Glomerular endothelial cell (primary cell): ENCODE measurements at places on chromosomes 5 and 9. TPM values are rescaled to one million over a fixed set of nuclear protein-coding genes. Genes with fewer than 3 reads are reported as not detected.

The ACOT12 gene
- not detected in 2 replicates for total RNA-seq

The ADCY2 gene
- not detected in 2 replicates for total RNA-seq

The CORO2A gene
- 0.29 and 0.64 TPM in 2 replicates for total RNA-seq

The MCC gene
- 20.1 and 30.2 TPM in 2 replicates for total RNA-seq

The ESM1 gene
- total RNA-seq, result 188 and 285 TPM in 2 replicates

The NOTCH1 gene
- total RNA-seq, result 114 and 284 TPM in 2 replicates

The NEUROG1 gene
- not detected in 2 replicates for total RNA-seq

The SLC6A18 gene
- total RNA-seq, result not detected in 2 replicates

The PCDHGA1 gene
- total RNA-seq, result 0.39 and 1.2 TPM in 2 replicates

The PCDHA4 gene
- total RNA-seq, result 0.29 TPM in 1 of 2 replicates, not detected in the other

The KCNIP1 gene
- 0.76 and 1.7 TPM in 2 replicates for total RNA-seq

The FCN2 gene
- total RNA-seq, result not detected in 2 replicates

The ZDHHC11 gene
- total RNA-seq, result 0.24 and 0.70 TPM in 2 replicates

The ZCCHC7 gene
- total RNA-seq, result 10.2 and 20.5 TPM in 2 replicates

The IFNA10 gene
- total RNA-seq, result not detected in 2 replicates

The FGFR4 gene
- total RNA-seq, result 4.8 and 6.2 TPM in 2 replicates

The TMEM171 gene
- total RNA-seq, result 1.7 and 2.3 TPM in 2 replicates

The EFNA5 gene
- total RNA-seq, result 9.1 and 15.6 TPM in 2 replicates

The TBC1D2 gene
- 7.2 and 8.6 TPM in 2 replicates for total RNA-seq

The AKNA gene
- 28.0 and 31.4 TPM in 2 replicates for total RNA-seq

The RASEF gene
- 0.06 and 0.48 TPM in 2 replicates for total RNA-seq

The SLC4A9 gene
- 0.06 TPM in 1 of 2 replicates, not detected in the other for total RNA-seq

The MORN5 gene
- total RNA-seq, result 3.6 TPM in 1 of 2 replicates, not detected in the other

The EIF4E1B gene
- total RNA-seq, result 0.06 TPM in 1 of 2 replicates, not detected in the other

The PCDHA12 gene
- not detected in 2 replicates for total RNA-seq

The LCN9 gene
- not detected in 2 replicates for total RNA-seq

The PCDHGA8 gene
- total RNA-seq, result 0.92 and 2.3 TPM in 2 replicates

The RRAGA gene
- total RNA-seq, result 66.8 and 76.7 TPM in 2 replicates

The PCDHB14 gene
- total RNA-seq, result 1.6 and 6.7 TPM in 2 replicates

The GRAMD2B gene
- total RNA-seq, result 6.7 and 12.3 TPM in 2 replicates

The SLC1A3 gene
- total RNA-seq, result not detected in 2 replicates

The SPOCK1 gene
- 11.8 and 24.4 TPM in 2 replicates for total RNA-seq

The PTPN3 gene
- 1.8 and 3.6 TPM in 2 replicates for total RNA-seq

The BARX1 gene
- total RNA-seq, result not detected in 2 replicates

The UNC13B gene
- total RNA-seq, result 32.3 and 38.9 TPM in 2 replicates

The NUTM2G gene
- total RNA-seq, result not detected in 2 replicates

The CYSRT1 gene
- total RNA-seq, result 0.41 and 0.78 TPM in 2 replicates

The ENC1 gene
- 116 and 155 TPM in 2 replicates for total RNA-seq
